ENCODE measurements at places on chromosomes 5 and 9. TPM values are rescaled to one million over a fixed set of nuclear protein-coding genes. Genes with fewer than 3 reads are reported as not detected.

AHRR gene
- 1.6 TPM for total RNA-seq

PCDHGC4 gene
- total RNA-seq = 1.7 TPM

DNA sequence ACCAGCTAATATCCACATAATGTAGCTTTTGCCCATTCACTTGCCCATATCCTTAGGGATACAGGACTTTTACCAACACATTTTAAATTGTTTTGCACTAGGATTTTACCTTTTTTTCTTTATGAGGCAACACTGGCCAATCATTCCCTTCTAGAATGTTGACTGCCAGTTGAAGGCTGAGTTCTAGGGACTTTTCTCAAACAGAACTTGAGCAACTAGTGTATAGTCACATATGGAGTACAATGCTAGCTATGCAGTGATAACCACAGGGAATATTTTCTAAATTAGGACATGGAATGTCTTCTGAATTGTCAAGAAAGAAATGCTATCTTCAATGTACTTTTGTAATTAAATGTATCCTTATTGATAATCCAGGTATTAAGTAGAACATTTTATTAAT lies 133.6 kb downstream of the OXCT1 start:
- no peaks in the 10 kb centered on the region for H3K27me3 ChIP-seq
- H3K36me3 ChIP-seq = peaks cover 18% of the 10 kb centered on the region
- H3K27ac ChIP-seq = no peak overlapping the region
- no peak for DNase-seq
- H3K4me3 ChIP-seq = no peak overlapping the region
- H3K4me1 ChIP-seq = no peaks in the 10 kb centered on the region

GRCh38 chr9:33168941-33169544 lies 1.9 kb upstream of the B4GALT1 start:
- no peaks in the 10 kb centered on the region for H3K27me3 ChIP-seq
- H3K27ac ChIP-seq = no peak overlapping the region
- peaks cover 15% of the 10 kb centered on the region for H3K4me1 ChIP-seq
- H3K4me3 ChIP-seq = no peak overlapping the region
- no peak for DNase-seq

DNA sequence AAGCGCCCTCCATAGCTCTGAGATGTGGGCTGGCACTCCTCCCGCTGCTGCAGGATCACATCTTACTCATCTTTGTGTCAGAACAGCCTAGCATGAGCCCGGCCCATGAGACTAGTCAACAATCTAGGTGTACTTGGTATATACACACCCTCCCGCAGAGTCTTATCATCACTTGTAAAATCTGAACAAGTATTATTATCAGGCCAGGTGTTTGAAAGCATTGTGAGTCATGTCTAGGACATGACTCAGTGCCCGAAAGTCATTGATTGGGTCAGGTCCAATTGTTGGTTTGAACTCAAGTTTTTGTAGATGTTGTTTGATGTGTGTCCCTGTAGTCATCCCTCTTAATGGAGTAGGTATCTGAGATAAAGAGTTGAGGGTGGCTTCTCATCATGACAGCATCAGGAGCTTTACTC lies 108.7 kb downstream of the CFAP90 start:
- H3K27ac ChIP-seq = no peak overlapping the region
- no peak overlapping the region for H3K4me3 ChIP-seq
- H3K27me3 ChIP-seq = no peaks in the 10 kb centered on the region
- H3K36me3 ChIP-seq = no peaks in the 10 kb centered on the region
- DNase-seq = no peak

FBXO4 gene
- total RNA-seq = 16.5 TPM

GRCh38 chr9:120327322-120327721 lies 252.6 kb downstream of the CDK5RAP2 start:
- no peak overlapping the region for H3K27ac ChIP-seq
- no peaks in the 10 kb centered on the region for H3K27me3 ChIP-seq
- DNase-seq = no peak
- no peaks in the 10 kb centered on the region for H3K36me3 ChIP-seq
- no peaks in the 10 kb centered on the region for H3K4me1 ChIP-seq
- no peak overlapping the region for H3K4me3 ChIP-seq

DNA sequence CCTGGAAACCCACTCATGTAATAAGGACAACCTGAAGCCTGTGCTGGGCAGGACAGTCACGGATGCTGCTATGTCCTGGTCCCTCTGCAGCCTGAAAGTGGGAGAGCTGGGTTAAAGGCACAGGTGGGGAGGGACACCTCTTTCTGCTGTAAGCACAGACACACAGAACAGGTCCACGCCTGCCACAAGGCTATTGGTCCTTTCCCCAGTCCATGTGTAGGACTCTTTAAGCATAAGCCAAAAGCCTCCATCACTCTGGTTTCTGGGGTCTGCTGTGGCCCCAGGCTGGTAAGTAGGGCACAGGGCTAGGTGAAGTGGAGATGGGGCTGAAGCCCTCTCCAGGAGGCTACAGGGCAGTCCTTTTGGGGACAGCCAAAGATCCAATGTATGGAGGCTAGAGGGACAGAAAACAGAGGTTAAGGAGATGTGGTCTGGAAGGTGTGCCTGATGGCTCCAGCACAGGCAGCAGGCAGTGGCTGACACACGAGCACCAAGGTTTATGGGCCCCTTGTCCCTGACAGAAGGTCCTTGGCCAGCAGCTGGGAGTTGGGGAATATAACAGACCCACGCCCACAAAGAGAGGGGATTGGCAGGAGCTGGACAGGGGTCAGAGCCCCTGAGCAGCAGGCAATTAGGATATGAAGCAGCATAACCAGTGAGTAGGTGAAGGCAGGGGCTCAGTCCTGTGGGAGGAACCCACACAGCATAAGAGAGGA lies 203.6 kb upstream of the MVB12B start:
- peaks cover 4% of the 10 kb centered on the region for H3K4me1 ChIP-seq
- DNase-seq = no peak
- H3K4me3 ChIP-seq = no peak overlapping the region
- H3K27ac ChIP-seq = no peak overlapping the region
- no peaks in the 10 kb centered on the region for H3K27me3 ChIP-seq

DNA sequence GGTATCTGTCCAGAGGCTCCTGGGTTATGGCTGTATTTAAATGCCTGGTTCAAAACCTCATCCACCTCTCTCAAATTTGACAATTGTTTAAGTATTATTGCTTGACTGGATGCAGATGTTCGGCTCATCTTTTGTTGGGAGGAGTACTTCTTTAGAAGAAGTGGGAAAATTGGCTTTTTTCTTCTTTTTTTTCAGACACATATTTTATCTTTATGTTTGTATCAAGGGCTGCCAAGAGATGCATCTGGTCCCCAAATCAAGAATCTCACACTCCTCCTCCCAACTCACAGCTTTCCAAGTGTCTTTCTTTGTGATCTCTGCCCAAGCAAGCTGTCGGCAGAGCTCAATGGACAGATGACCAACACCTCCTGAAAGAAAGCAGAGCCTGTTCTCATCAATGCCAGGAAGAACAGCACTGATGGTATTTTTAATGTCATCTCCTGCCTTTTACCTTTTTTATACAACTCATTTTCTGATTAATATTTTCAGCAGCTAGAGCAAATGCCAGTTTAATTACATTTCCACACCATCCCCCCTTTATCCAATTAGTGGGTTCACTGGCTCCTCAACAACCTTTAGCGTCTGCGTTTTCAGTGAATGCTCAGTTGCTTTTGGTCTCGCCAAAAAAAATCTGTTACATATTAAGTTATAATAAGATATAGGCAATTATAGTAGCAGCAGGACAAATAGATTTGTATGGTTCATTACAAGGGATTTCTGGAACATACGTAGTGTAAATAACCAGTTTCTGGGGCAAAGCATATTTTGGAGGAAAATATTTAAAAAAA lies 110.3 kb upstream of the SLIT3 start:
- H3K27ac ChIP-seq = no peak overlapping the region
- H3K4me1 ChIP-seq = no peaks in the 10 kb centered on the region
- no peaks in the 10 kb centered on the region for H3K36me3 ChIP-seq
- H3K4me3 ChIP-seq = no peak overlapping the region
- no peaks in the 10 kb centered on the region for H3K27me3 ChIP-seq

TEX48 gene
- total RNA-seq = not detected

GRCh38 chr9:16247188-16247875 lies 623.1 kb downstream of the BNC2 start:
- no peaks in the 10 kb centered on the region for H3K27me3 ChIP-seq
- DNase-seq = no peak
- no peak overlapping the region for H3K4me3 ChIP-seq
- no peaks in the 10 kb centered on the region for H3K36me3 ChIP-seq
- no peak overlapping the region for H3K27ac ChIP-seq
- H3K4me1 ChIP-seq = peaks cover 5% of the 10 kb centered on the region

- H3K4me1 ChIP-seq = no peaks in the 10 kb centered on the region
- no peaks in the 10 kb centered on the region for H3K36me3 ChIP-seq
- H3K27ac ChIP-seq = no peak overlapping the region
- peaks cover 22% of the 10 kb centered on the region for H3K27me3 ChIP-seq
- H3K4me3 ChIP-seq = peak overlapping the region; percentile 1
Measured at GRCh38 chr9:130940693-130941576, 1.9 kb upstream of the FIBCD1 start.

PLAC8L1 gene
- 2.0 TPM for total RNA-seq

GRCh38 chr5:163347671-163348070 lies 89.7 kb upstream of the CCNG1 start:
- no peak overlapping the region for H3K4me3 ChIP-seq
- peak; percentile 75 for DNase-seq
- no peak overlapping the region for H3K27ac ChIP-seq
- H3K4me1 ChIP-seq = no peaks in the 10 kb centered on the region
- no peaks in the 10 kb centered on the region for H3K27me3 ChIP-seq
- H3K36me3 ChIP-seq = no peaks in the 10 kb centered on the region

DNA sequence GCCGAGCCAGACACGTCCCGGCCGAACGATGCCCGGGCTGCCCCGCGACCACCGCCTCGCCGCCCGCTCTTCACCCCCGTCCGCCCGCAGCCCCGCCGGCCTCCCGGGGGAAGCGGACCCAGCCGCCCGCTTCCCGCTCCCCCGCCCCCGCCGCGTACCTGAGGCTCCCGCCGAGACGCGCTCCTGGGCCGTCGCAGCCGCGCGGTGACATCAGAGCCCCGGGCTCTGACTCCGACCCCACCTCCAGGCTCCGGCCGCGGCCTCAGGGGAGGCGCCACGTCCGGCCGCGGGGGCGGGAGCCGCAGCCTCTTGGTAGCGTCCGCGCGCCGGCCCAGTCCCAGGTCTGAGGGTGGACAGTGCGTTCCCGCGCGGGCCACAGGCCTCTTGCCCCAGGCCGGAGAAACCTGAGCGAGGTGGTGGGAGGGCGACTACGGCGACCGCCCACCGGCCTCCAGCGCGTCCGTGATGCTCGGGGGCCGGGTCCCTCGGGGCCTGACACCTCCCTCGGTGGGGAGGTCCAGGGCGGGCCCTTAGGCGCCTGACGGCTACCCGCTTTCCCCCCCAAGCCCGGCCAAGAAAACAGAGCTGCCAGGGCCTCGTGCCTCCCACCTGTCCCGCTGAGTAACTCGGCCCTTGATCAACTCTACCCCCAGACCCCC lies at the start of gene SHROOM1:
Gene SHROOM1 (minus strand): TSS at position 212 of the 659 bp plus-strand sequence. CDS start 4,507 bp downstream, outside the sequence.
- H3K4me3 ChIP-seq = peak within 1 kb of the TSS; percentile 65
- no peaks in the 10 kb centered on the region for H3K4me1 ChIP-seq
- peak within 1 kb of the TSS; percentile 93 for H3K27ac ChIP-seq
- peaks cover 4% of the 10 kb centered on the region for H3K36me3 ChIP-seq

DNA sequence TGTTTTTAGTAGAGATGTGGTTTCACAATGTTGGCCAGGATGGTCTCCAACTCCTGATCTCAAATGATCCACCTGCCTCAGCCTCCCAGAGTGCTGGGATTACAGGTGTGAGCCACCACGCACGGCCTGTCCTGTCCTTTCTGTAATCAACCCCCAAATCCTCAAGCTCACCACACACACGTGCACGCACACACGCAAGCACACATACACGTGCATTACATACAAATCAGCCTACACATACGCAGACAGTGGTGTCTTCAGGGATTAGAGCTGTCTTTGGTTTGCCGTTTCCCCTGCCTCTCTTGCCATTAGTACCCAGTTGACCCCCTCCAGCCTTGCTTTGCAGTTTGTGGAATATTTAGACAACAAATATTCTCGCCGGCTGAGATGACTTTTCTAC lies 6.5 kb downstream of the GLT6D1 start:
- no peak overlapping the region for H3K4me3 ChIP-seq
- DNase-seq = no peak
- H3K4me1 ChIP-seq = no peaks in the 10 kb centered on the region
- no peaks in the 10 kb centered on the region for H3K36me3 ChIP-seq
- no peaks in the 10 kb centered on the region for H3K27me3 ChIP-seq
- no peak overlapping the region for H3K27ac ChIP-seq

DNA sequence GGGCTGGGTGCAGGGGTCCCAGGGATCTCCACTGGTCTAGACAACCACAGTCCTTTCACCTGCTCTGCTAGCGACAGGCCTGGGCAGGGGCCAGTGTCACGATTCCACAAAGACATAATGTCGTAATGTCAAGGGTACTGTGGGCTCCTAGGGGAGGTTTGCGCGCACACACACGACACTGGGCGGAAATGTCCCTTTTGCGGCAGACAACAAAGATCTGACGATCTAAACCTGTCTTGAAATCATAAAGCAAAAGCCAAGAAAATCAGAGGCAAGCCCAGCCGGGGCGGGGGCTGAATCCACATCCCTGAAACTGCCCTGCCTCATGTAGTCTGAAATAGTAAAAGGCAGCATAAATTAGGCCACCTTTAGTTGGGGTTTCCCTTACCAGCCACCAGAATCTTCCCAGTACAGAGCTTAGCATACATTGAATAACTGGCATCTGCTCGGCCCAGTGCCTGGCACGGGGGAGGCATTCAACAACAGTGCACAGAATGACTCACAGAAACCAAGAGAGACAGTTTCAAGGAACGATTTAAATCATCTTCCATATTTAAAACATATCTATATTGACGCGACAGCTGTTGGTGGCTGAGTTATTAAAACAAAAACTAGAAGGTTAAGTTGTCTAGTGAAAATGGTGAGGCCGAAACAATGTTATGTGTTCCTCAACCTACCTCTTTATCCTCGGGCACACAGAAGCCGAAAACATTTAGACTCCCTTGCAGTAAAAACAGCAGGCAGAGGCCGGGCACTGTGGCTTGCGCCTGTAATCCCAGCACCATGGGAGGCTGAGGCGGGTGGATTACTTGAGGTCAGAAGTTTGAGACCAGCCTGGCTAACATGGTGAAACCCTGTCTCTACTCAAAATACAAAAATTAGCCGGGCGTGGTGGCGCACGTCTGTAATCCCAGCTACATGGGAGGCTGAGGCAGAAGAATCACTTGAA lies 151.0 kb downstream of the MYO10 start:
- no peak for DNase-seq
- H3K27me3 ChIP-seq = no peaks in the 10 kb centered on the region
- no peak overlapping the region for H3K27ac ChIP-seq
- no peaks in the 10 kb centered on the region for H3K4me1 ChIP-seq
- H3K36me3 ChIP-seq = no peaks in the 10 kb centered on the region

DNA sequence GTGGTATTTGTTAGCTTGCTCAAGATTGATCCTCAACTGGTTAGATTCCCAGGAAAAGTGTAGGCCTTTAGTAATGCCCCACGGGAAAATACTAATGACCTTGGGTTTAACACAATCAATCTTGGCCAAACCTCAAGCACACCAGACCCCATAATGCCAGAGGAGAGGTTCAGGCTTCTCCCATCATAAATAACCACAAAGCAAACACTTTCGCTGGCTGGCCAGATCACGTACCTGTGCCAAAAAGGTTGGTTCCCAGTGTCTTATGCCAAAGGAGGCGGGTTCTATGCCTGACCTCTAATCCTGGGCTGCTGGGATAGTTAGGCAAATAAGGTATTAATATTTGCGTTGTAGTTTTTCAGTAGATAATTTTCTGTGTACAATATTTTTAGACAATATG lies 379.2 kb upstream of the CDH18 start:
- DNase-seq = no peak
- no peaks in the 10 kb centered on the region for H3K27me3 ChIP-seq
- H3K4me1 ChIP-seq = no peaks in the 10 kb centered on the region
- no peak overlapping the region for H3K4me3 ChIP-seq

Measured in Peyer's patch (tissue), 4 donors.